Left ventricle myocardium superior (tissue), 1 donor: ENCODE measurements at places on chromosomes 1 and 21.

DNA sequence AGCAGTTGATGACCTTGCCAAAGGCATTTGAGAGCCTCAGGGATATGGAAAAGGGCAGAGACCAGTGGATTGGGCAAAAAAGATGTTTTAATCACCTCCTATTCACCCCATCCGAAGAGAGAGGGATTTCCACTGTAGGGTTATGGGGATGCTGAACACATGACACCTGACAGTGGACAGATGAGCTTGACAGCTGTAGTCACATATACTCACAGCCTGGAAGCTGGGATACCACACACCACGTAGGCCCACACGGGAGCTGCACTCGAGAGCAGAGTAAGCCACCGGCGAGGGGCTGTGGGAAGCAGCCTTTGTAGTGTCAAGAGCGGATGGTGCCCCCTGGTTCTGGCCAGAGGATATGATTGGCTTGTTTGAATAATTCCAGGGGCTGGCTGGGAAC, 20.0 kb downstream of the ZBTB40 start:
- no peak for DNase-seq

DNA sequence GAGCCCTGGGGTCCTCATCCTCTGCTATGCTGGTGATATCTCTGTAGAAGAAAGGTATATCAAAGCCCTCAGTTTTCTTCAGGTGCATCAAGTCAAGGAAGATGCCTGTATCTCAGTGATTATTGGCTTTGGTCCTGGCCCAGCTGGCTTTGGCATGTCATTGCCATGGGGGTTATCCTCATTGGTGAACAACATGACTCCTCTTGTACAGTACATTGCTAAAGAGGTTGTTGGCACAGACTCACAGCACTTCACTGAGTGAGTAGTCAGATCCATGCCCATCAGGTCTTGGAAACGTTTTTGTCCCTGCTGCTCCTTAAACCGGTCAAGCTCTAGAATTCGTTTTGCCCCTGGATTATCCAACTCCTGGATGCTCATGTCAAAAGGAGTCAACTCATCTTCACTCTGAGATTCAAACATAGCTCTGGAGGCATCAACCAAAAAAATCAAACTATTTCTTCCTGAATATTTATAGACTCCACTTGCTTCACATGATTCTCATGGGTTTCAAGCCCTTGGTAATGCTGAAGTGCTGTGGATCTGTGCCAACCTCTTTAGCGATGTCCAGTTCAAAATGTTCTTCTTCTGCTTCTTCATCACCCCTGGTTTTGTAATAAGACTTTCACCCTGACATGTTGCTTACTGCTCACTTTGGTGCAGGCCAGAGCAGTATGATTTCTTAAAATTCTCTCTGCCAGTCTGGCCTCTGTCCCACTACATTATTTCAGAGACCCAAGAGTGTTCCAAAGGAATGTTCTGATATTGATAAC, 43.0 kb upstream of the RAB3GAP2 start:
- DNase-seq, result no peak

DNA sequence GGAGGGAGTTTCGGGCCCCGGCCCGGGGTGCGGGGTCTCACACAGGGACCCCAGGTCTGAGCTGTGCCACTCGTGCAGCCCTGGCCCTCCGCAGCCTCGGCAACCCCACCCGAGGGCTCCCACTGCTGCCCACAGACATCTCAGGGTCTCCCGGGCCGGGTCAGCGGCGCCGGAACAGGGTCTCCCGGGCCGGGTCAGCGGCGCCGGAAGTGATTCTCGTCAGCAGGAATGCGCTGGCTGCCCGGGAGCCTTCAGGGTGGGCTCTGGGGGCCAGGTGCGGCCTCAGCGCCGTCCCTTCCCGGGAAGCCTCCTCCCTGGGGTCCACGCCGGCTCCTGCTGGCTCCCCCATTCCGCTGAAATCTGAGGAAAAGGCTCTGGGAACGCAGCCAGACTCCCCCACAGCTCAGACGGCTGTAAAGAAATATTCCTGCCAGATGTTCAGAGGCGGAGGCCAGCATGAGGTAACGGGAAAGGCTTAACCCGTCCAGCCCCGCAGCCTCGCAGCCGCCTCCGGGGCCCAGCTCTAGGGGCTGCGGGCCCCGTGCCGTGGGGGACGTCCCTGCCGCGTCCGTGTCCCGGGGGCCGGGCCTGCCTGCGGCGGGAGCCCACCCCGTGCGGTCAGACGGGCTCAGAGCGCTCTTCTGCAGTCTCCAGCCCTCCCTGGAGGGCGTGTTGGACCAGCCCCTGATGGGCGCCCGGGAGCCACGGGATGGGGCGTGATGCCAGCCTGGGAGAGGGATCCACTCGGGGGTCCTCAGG, 8.7 kb upstream of the COL6A1 start:
- DNase-seq, result peak; percentile 90

DNA sequence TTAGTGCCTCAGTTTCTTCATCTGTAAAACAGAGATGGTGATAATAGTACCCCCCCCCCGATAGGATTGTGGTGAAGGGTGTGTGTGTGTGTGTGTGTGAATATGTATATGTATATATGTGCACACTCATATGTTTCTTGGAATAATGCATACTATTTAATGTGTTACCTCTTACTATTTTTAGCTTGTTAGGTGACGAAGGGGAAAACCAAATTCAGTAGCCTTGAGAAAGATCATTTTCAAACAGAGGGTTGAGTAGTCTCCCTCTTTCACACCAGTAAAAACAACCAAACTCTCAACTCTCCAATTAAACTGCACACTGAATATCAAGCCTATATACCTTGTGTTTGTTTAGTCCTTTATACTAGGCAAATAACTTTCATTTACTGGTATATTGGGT, 75.7 kb downstream of the NTMT2 start:
- no peak for DNase-seq

- DNase-seq, result no peak
Measured at GRCh38 chr1:9721606-9722377, 70.3 kb downstream of the PIK3CD start.

DNA sequence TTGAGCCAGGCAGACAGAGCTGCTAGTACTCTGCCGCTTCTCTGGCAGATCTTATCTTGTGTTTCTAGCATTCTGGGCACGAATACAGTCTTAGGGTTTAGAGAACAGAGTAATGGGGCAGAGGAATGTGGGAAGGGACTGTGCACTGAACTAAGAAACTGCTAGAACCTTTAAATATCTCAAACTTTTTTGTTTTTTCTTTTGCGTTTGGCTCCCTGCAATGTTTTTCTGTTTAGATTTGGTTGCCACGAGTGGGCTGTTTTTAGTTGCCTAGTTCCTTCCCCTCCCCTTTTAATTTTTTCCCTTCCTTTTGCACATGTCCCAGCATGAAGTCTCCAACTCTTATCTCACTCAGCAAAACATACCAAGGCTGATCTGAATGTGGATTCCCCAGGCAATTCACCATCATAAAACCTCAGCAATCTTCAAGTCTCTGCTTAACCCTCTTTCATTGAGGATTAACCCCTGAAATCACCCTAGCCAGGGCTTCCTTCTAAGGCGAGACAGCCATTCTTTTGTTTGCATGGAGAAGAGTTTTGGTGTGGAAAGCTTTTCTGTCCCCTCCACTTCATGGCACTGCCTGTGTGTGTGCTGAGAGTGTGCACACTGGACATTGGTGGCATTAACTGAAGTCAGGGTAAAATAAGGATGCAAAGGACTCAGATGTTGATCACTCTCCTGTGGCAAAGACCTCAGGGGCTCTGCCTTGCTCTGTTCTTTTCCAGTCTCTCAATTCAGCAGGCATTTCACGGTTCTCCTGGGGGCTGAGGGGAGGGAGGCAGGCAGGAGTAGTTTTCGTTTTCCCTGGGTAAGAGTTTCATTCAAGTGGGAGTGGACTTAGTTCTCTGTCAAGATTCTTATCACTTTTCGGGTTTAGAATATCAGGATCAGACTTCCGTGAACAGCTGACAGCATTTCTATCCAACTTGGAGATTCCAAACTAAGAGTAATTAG, 2.8 kb upstream of the ATF3 start:
- no peak for DNase-seq
